ENCODE measurements at places on chromosomes 16 and 17.

DNA sequence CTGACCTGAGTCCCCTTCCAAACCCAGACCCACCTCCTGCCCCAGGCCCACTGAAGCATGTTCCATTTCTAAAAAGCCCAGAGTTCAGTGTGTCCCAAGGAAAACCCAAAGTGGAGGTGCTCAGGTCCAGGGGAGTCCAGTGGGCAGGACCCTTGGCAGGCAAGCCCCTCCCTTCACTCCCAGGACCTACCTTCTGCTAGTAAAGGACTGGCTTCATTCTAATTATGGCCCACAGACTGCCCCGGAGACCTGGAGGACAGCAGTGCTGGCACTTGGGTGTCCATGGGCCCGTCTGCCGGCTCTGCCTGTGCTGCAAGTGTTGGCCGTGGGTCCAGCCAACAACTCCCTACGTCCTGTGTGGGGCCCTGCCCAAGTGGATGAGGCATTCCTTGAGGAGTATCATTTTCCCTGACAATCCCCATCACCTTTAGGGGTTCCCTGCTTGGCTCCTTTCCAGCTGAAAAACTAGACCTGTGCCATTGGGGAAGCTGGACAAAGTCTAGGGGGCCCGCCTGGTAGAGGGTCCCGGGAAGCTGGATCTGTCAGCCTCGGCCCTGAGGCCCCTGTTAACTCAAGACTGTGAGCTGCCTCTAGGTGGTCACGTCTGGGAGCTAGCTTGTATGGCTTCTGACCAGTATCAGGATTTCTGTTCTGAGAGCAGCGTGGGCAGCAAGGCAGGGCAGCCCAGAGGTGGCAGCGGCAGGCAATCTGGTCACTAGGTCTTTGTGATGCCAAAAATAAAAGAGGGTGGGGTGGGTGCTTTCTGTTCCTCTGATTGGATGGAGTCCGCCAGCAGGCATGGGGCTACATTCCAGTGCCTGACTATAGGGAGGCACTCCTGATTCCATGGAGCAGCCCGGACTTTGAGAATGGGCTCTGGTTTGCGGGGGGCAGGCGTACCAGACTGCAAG is 8.2 kb downstream of the CBX2 start:
- no peak for DNase-seq

- DNase-seq: peak; percentile 47
Measured at GRCh38 chr16:22318690-22319358, 21.6 kb downstream of the POLR3E start.

GRCh38 chr16:70253291-70254106 is 1.8 kb upstream of the EXOSC6 start:
- DNase-seq: peak; percentile 52

- DNase-seq: no peak
Measured at GRCh38 chr16:85645021-85645589, 32.0 kb downstream of the GSE1 start.

DNA sequence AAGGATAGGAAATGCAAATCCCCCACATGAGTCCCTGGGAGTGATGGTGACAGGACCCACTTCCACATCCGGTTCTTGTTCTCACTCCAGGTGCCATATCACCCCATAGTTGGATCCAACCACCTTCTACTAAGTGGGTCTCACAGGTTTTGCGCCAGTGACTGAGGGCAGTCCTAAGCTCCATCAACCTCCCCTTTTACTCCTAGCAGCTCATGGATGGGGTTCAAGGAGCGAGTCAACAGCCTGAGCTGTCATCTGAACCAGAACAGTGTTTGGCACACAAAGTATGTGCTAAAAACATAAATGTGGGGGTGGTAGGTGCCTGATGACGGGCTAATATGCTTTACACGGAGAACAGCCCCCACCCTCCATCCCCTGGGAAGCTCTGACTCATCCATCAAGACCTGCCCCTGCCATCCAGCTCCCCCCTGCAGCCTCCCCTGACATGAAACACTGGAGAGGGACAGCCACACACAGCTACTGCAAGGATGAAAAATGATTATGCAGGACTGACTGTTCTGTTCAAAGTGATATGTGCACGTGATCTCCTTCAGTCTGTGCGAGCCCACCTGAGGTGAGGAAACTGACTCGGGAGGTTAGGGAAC is 143.2 kb upstream of the CDH5 start:
- DNase-seq: peak; percentile 91

DNA sequence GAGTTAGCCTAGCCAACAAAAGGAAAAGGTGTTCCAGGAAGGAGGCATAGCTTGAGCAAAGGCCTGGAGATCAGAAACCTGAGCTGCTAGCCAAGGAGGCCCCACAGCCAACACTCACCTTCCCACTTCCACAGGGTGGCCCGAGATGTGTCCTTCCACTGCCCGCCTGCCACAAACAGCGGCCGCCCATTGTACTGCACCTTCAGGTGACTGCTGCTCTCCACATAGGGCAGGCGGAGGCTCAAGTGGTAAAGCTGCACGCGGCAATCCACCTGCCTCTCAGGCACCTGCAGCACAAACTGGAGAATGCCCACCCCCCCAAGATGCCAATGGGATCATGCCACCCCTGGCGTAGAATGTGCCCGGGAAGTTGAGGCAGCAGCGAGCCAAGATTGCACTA is 111.5 kb downstream of the RMI2 start:
- no peak for DNase-seq

GRCh38 chr17:70238646-70239045 is 69.3 kb downstream of the KCNJ2 start:
- DNase-seq: no peak

Measured in cardiac muscle cell (in vitro differentiated cells and primary cell).